ENCODE measurements at places on chromosomes 7 and 10. TPM values are rescaled to one million over a fixed set of nuclear protein-coding genes. Genes with fewer than 3 reads are reported as not detected.

GRCh38 chr7:142925413-142925812, 8.1 kb downstream of the TRPV5 start:
- DNase-seq, result no peak

GRCh38 chr10:78529262-78529661, 495.6 kb downstream of the RPS24 start:
- no peak for DNase-seq

DNA sequence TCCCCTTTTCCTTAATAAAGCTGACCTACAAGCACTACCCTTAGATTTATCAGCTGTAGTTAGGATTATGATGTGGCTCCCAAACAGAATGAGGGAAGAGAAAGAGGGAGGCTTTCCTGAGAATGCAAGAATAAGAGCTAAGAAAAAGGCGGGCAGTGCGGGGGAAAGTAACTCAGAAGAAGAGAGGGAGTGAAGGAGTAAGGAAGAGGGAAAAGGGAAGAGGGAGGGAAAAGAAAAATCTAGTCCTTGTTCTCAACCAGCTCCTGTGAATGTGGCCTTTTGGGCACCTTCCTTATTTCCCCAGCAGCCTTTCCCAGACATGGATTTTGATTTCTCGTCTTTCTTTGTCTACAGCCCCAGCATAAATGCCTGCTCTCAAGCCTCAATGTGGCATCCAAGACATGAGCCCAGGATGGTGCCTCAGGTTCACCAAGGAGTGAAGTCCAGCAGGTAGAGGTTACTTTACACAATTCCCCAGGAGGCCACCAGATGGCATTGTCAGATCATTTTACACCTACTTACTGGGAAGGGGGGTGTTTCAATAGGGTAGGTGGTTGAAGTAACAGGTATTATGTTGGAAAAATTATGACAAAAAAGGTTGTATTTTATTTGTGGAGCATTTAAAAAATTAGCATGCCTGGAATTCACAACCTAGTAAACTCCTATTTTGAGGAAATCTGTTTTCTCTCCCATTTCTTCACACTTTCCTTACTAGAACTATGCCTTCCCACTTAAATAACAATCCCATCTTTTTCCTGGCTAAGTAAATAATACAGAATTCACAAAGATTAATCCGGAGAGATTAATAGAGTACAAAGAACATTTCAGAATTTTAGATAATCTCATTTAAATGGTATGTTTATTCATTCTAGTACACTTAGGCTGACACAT, 106.5 kb downstream of the HTR7 start:
- DNase-seq, result peak; percentile 50

GRCh38 chr10:68900427-68901104, 549 bp upstream of the DDX50 start:
- DNase-seq, result no peak

- DNase-seq, result no peak
These were observed 6.0 kb downstream of the PAX2 start for GRCh38 chr10:100751211-100751933.

GRCh38 chr10:73376679-73377078, 18.0 kb upstream of the CFAP70 start:
- DNase-seq, result no peak

DNA sequence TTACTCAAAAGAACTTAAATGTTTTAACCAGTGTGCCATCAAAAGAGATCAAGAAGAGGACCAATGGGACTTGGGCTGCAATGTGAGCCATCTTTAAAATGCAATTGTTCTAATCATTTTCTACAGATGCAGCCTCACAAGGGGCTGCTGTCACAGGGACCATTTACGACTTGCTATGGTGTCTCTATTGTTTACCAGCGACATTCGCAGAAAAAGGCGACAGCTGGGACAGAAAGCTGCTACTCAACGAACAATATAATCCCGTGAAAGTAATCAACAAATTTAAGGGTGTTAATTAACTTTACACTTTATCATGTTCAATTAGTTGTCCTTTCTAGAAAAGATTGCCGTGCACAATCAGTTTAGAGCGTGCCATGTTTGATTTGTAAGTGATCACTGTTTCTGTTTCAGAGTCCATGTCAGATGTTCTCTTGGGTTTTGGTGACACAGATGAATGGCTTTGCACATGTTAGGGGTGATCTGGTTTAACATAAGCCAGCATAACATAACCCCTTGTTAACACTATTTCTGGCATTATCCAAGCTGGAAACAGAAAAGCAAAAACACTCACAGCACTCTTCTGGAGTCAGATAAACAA, 110.8 kb downstream of the HIBADH start:
- DNase-seq, result no peak

DNA sequence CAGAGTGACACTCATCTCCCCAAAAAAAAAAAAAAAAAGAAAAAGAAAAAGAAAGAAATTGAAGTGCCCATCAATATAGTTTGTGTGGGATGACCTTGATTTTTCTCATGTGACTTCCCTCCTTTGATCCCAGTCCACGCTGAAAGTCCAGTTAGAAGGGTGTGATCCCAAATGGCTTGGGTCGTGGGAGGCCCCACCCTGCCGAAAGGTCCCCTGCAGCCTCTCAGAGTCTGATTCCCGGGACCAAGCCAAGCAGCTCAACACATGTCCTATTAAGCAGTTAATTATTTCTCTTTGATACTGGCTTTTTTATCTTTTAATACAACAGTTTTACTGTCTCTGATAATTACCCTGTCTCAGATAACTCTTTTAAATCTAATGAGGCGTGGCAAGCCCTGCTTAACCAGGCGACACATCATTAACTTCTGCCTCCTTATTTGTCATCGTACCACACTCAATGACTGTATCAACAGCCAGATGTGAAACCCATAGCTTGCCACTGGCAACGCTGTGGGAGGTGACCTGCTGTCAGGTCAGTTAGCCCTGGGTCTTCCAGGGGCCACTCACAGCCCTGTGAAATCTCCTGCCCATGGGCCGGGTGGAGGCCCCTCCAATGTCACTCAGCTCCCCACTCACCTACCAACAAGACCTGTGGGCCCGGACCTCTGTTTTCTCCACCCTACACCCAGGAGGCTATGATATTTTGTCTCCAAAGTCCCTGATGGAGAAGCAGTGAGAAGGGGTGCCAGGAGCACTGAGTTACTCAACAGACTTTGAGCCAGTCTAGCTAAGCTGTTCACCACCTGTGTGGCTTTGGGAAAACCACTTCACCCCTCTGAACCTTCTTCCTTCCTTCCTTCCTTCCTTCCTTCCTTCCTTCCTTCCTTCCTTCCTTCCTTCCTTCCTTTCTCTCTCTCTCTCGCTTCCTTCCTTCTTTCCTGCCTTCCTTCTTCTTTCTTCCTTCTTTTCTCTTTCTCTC, 110.0 kb upstream of the SFMBT2 start:
- no peak for DNase-seq

DNA sequence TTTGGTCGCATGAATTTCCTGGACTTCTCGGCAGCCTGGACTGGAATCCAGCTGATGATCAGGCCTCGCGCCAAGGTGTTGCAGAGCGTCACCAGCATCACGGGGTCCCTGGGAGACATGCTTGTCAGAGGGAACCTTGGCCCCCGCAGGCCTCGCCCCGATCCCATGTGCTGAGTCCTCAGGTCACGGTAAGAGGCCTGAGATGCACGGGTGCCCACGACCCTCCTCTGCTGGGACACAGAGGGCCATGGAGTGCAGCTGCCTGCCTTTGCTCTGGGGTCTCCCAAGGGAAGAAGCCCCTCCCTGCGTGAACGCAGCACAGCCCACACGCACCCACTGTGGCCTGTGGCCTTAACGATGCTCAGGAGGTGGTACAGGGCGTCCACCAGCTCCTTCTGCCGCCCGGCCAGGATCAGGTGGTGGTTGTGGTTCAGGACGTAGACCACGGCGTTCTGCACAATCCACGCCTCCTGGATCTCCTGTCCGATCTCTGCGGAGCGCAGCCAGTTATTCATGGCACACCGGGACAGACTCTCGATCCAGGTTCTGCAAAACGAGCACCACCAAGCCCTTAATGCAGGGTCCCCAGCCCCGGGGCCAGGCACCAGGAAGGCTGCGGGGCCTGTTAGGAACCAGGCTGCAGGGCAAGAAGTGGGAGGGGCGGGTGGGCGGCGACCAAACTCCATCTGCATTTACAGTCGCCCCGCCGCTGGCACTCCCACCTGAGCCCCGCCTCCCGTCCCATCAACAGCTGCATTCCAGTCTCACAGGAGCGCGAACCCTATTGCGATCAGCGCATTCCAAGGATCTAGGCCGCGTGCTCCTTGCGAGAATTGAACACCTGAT, 29.4 kb downstream of the CFAP46 start:
- no peak for DNase-seq

DNA sequence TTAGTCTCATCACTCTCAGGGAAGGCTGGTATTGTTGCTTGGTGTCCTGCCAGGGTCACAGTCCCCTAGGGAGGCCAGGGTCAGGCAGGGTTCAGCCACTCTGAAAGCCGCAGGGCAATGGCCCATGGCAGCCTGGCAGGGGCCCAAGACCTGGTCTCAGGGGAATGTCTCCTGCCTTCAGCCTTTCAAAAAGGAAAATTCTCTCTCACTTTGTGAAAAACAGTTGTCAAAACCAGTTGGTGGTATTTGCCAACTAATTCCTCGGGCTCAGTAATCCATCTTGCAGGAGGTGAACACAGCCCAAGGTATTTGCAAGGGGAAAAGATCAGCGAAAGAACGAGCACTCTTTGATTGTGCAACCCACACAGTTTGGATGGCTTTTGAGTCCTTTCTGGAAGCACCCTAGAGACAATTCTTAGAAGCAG, 101.5 kb downstream of the JCAD start:
- peak; percentile 97 for DNase-seq

Gene PTPRE
- total RNA-seq, result 1.6 TPM

Measured in left lobe of liver (tissue), 2 donors.